ENCODE measurements at places on chromosomes 7 and 10.
A peak's percentile ranks its signal among the peaks of the same experiment; 100 is the strongest.

- peak; percentile 34 for DNase-seq
Observed at GRCh38 chr7:142323706-142324105, 65.8 kb upstream of the PRSS58 start.

- DNase-seq = no peak
Observed at GRCh38 chr10:62183857-62184795, 84.5 kb downstream of the RTKN2 start.

DNA sequence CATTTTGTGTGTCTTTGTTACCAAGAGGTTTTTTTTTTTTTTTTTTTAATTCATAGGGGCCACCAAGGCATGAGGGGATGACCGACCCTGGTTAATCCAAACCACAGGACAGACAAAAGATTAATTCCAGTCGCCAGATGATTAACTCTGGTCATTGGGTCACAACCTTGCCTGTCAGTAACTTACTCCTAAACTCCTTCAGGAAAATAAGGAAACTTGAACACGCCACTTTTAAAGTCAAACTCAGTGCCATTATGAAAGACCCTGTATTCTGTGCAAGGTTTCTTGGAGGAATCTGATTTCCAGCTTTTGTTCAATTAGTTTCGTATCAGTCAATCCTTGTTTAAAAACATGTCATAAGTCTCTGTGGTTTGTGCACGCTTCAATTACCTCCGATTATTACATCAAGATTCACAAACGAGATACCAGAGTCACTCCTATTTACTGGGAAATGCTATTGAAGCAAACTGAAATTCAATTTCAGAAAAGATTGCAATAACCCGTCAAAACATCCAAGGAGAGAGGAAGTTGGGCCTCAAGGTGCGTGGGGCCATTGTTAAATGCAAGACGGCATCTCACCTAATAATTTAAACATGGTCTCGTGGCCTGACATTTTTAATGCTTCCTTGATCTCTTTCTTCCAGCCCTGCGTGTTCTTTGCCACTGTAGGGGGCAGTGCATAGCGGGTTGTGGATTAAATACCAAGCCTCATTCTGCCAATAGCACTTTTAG is 44.0 kb downstream of the NRP1 start:
- DNase-seq = no peak

GRCh38 chr7:149552799-149553198 is 55.2 kb upstream of the ZNF746 start:
- no peak for DNase-seq

DNA sequence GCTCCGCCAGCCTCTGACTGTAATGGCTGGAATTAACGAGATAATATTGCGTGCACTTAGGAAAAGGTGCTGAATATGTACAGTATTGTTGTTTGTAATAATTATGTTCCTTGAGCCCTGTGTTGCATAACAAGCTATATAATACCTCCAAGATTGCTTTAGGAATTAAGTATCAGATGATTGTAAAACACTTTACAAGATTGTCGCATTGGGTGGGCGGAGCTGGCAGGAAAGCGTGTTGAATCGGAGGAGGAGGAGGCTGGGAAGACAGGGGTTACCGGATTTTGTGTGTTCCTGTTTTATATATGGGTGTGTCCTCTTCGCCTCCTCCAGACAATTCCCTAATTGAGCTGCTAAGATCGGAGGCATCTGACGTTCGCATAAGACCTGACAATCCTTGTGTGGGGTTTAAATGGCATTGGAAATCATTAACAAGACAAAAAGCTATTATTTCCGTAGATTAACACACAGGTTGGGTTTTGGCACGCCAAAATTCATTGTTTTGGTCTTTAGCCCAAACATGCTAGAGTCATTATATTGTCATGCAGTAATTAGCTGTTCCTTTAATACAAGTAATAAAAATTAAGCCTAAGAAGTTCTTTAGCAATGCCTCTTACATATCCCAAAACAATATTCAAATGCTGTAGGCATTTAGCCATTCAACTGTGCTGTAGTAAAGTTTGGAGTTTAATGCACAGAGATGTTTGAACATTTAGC is 192.9 kb upstream of the SH2B2 start:
- DNase-seq = no peak

DNA sequence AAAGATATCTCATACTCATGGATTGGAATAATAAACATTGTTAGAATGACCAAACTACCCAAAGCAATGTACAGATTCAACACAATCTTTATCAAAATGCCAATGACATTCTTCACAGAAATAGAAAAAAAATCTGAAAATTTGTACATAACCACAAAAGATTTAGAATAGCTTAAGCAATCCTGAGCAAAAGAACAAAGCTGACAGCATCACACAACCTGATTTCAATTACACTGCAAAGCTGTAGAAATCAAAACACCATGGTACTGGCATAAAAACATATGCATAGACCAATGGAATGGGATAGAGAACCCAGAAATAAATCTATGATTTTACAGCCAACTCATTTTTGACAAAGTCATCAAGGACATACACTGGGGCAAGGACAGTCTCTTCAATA is 130.0 kb upstream of the TMEM72 start:
- no peak for DNase-seq

Data from choroid plexus epithelial cell (primary cell).